Activated naive CD8-positive, alpha-beta T cell treated with anti-CD3 and anti-CD28 coated beads, Interleukin-2, amount 50 U/mL, for 24 hours (primary cell): ENCODE measurements at places on chromosomes 1 and 21.

GRCh38 chr1:63874278-63874880 is 100.6 kb downstream of the ROR1 start:
- DNase-seq, result no peak

DNA sequence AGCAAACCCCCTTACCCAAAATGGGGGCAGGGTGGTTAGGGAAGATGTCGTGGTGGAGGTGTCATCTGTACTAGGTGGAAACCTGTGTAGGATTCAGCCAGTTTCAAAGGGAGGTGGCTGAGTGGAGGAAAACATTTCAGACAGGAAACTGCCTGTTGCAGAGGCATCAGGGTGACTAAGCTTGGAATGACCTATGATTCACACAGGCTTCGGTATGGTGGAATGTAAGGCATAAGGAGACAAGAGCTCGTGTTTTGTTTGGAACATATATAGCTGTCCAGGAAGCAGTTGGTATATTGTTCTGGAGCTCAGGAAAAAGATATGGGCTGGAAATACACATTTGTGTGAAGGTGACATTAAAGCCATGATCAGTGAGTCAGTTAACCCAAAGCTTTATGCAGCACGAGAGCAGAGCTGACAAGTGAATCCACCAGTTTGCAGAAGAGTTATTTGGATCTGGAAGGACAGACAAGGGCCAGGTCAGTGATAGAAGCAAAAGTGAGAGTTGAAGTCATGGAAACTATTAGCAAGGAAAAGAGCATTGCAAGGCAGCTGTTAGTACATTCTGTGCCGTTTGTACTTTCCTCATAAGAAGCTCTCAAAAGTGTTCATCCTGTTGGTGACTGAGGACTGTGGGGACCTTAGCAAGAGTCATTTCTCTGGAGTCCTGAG is 12.2 kb downstream of the UTP25 start:
- peak; percentile 26 for DNase-seq

DNA sequence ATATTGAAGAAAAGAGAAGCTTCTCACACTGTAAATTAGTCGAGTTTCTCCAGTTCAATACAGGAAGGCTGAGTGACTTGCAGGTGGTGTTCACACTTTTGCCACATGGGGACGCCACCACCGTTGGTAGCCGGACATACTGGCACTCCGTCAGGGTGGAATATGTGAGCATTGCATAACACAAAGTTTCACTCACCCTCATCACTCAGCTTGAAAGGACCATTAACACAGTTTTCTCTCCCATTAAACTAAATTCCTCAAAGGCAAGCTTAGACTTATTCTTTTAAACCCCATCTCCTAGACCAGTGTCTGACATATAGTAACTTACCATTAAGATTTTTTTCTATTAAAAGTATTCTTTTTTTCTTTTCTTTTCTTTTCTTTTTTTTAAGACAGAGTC is 105.3 kb upstream of the SERBP1 start:
- DNase-seq, result peak; percentile 61

- no peak for DNase-seq
Measured at GRCh38 chr1:151832318-151832980, 847 bp upstream of the RORC start.

DNA sequence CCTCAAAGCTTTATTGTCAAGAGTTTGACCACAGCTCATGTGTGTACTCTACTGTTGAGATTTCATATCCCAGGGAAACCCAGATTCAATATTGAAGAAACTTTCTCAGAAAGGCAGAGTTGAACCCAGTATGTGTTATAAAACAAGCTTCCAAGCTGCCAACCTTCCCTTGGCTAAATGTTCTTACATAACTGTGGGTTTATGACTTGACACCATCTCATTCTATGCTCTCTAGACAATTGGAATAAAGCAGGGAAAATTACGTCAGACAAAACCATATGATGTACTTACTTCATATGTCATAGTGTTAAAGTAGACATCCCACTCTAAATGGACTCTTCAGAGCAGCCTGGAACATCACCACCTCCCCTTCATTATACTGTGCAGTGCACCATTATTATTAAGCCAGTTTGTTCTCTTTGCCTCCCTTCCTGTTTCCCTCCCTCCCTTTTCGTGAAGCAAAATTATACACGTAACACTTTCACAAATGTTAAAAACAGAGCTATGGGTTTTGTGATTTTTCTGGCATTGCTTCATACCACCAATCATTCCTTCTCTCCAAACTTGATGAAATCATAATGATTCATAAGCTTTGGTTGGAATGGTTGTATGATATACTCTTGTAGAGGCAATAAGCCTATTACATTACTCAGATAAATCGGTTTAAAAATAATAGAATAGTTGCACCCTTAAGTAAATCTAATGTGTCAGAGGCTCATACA is 507.2 kb downstream of the LTN1 start:
- no peak for DNase-seq
